RKO (cell line): ENCODE measurements at places on chromosomes 2 and 18.

DNA sequence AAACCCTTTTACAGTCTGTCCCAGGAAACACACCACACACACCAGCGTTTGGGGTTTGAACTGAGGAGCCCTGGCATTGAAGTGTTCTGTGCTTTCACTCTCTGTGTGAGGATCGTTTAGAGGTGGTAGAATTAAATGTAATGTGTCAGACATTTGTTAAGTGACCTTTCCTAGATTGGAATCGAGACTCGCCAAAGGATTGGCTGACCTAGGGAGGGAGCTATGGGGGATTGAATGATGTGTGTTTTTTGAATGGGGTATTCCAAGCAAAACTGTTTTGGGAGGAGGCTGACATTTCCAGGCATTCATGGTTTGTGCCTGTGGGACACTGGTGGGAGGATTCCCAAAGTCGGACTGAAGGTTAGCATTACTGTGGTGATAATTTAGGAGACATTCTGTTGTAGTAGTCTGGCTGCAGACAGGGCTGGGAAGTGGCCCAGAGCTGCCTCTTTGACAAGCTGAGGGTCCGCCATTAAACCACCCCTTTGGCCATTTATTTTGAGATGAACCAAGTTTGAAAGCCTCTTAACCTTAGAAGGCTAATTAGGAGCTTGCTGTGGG lies 1.7 kb downstream of the MYO1B start:
- peak; percentile 32 for DNase-seq

GRCh38 chr2:7567646-7568045 lies 650.4 kb downstream of the RNF144A start:
- no peak for DNase-seq

DNA sequence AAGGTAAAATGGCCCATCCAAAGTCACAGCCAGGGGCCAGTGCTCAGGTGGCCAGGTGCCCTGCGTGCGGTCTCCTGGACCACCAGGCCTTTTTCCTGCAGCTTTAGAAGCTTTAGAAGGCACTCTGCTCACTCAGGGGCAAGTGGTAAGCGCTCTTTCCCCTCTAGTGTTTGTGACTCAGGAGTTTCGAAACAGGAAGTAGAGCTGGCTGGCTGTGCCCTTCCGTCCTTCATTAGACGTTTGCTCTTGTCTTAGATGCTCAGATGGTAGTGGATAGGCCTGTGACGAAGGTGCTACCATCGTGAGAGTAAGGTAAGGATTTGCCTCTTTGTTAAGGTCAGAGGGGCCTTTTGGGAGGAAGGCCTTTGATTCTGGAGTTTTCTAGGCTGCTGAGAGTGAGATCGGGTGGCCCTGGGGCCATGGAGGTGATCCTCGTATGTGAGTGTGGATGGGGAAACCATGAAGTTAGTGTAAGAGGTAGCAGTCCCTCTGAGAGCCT lies at the start of gene CASP8:
TSS of gene CASP8 (plus strand) at position 235 of the 499 bp plus-strand sequence. CDS start 5,951 bp downstream, outside the sequence.
- peak; percentile 58 for DNase-seq

DNA sequence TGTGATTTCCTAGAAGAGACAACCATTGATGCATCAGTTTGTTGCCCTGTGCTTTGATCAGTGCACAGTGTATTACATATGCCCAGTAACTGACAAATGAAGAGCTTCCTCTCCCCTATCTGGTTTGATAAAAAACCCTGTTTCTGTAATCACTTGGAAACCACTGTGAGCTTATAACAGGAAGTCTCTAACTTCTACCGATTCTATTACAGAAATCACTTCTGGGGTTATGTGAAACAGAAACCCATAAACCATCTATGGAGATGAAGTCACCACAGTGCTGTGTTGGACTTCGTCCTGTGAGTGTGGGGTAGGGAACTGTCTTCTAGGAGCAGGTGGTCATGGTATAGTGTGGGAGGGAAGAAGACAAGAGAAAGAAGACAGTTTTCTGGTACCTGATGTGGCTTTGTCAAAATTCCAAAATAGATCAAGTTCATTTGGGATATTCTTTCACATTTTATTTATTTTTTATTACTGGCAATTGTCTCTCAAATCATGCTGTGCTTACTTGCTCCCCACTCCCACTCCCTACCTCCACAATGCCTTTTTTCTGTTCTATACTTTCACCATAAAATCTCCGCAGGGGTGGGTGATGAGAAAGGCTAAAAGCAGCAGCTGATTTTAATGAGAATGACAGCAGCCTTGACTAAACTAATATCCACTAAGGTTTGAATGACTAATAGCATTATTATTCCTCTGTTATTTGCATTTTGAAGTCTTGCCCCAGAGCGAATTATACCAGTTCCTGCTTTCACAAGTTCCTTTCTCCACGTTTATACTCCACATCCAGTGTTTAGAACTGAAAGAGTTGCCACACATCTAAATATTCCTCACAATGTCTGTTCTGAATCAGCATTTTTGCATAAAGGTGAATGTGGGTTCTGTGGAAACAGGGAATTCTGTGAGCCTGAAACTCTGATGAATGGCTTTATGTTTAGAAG lies 41.7 kb upstream of the RND3 start:
- no peak for DNase-seq

GRCh38 chr18:74303306-74303705 lies 11.5 kb upstream of the CYB5A start:
- no peak for DNase-seq

DNA sequence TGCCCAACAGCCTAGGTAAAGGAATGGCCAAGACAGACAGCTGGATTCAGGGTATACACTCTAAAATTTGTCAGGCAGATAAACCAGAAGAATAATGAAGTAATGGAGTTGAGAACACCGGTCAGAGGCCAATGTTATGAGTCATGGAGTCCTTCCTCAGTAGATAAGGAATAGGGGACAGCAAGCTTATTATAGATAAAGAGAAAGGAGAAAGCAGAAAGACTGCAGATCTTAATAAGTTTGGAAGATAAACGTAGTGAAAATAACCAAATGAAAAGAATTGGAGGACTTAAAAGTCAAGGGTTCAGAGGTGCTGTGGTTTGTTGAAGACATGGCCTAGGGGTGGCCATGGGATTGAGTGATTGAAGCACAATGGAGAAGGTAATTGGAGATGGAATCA lies 63.5 kb upstream of the NFE2L2 start:
- DNase-seq = peak; percentile 26

GRCh38 chr18:3209859-3210569 lies 9.8 kb downstream of the MYOM1 start:
- no peak for DNase-seq

DNA sequence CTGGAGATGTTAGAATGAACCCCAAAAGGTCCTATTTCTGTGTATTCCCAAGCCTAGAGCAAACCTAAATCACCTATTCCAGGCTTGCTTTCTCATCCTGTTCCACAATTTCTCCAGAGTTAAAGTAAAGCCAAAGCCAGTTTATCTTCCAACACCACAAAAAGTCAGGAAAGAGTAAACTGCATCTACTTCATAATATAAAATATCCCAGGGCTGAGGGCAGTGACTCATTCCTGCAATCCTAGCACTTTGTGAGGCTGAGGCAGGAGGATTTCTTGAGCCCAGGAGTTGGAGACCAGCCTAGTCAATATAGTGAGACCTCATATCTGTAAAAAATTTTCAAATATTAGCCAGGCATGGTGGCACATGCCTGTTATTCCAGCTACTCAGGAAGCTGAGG lies 241.4 kb downstream of the CDH20 start:
- no peak for DNase-seq

- no peak for DNase-seq
Observed at GRCh38 chr2:182595650-182596049, 120.4 kb upstream of the DNAJC10 start.
